Mesothelial cell of epicardium (in vitro differentiated cells): ENCODE measurements at places on chromosomes 3 and 15.

- no peak for DNase-seq
Observed at GRCh38 chr3:159616234-159616825, 372.3 kb upstream of the IL12A start.

GRCh38 chr3:30577788-30578187 is 28.6 kb upstream of the TGFBR2 start:
- no peak for DNase-seq

DNA sequence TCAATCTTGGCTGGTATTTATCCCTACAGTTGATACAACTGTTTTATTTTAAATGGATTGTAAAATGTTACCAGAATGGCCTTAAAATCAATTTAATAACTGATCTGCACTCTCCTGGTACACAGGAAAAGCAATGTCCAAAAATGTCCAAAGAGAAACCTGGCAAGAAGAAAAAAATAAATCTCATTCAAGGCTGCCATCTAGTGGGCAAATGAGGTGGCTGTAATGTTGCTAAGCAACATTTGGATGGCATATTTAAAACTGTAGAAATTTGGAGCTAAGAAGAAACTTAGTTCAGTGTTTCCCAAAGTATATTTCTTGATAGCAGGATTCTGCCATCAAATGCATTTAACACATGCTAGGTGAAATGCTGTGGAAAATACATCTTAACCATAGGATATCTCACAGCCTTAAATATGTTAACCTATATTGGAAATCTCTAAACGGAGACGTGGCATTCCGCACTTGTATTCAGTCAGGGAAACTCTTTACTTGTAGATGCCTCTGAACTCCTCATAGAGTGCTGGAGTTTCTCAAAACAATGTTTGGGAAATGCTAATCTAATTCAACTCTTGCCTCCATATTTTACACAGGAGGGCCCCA is 216.8 kb downstream of the ERC2 start:
- peak; percentile 53 for DNase-seq

- no peak for DNase-seq
Observed at GRCh38 chr15:43867096-43867495, 40.3 kb downstream of the WDR76 start.

- DNase-seq = no peak
Observed at GRCh38 chr3:66481071-66482017, 19.5 kb downstream of the LRIG1 start.

DNA sequence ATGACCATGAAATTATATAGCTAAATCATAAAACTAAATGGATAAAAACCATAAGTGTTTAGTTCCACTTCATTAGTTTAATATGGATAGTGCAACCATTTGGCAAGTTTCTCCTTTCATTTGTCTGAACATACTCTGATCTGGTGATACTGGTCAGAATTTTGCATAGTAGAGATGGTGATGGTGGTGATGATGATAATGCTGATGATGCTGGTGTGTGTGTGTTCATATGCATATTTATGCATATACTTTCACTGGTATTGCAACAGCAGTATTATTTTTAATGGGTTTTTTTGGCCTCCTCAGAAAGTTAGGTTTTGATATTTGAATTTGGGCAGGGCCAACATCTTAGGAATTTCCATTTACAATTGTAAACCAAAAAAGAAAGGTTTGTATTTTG is 76.4 kb downstream of the SLMAP start:
- no peak for DNase-seq

GRCh38 chr3:47011371-47011770 is 31.9 kb downstream of the NBEAL2 start:
- no peak for DNase-seq

DNA sequence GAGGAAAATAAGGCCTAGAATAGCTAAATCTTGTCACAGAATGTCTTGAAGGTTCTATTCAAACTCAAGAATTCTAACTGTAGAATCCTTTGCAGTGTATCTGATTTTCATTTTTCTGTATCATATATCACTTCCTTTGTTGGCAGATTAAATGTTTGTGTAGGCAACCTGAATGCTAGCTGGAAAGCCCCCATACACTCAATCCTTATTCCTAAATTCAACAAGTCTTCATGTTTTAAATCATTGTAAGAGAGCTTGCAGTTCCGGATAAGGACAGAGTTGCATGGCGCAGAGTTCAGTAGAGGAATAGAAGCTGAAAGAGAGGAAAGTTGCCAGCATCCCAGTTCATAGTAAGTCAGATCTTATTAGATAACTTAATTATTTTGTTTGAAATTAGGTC is 242.0 kb upstream of the SEMA6D start:
- no peak for DNase-seq

GRCh38 chr15:78421238-78421965 is 16.6 kb upstream of the IREB2 start:
- DNase-seq = no peak

- no peak for DNase-seq
Observed at GRCh38 chr3:10940106-10940505, 52.4 kb upstream of the SLC6A1 start.

GRCh38 chr3:81550415-81550814 is 211.0 kb downstream of the GBE1 start:
- DNase-seq = no peak

DNA sequence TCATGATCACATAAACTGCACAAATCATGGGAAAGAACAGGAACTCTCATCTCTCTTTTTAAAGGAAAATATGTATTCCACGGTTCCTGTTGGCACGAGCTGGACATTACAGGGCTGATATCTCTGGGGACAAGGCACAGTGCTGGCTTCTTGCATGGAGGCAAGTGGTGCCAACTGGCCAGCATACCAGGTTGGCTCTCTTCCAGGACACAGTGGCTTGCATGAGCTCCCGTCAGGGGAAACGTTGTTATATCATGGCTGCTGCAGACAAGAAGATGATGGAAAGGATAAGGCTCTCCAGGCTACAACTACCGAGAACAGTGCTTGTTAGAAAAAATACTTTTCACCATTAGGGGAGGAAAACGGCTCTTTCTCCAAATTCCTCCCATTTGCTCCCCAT is 283.9 kb downstream of the RORA start:
- DNase-seq = no peak

DNA sequence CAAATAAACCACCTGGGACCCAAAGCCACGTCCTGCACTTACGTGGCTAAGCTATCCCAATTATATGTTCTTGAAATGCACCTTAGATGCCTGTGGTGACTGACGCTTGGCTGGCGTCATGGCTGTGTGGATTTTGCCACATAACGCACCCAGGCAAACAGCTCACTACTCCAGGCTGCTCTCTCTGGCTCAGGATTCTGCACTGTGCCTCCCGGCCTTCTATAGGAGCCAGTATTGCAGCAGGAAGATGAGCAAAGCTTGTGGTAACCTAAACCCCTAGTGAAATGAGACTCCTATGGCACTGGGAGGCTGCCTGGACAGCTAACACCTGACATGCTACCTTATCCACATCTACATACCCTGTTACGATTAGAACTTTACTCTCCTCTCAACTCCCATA is 179.3 kb downstream of the THRB start:
- DNase-seq = no peak

DNA sequence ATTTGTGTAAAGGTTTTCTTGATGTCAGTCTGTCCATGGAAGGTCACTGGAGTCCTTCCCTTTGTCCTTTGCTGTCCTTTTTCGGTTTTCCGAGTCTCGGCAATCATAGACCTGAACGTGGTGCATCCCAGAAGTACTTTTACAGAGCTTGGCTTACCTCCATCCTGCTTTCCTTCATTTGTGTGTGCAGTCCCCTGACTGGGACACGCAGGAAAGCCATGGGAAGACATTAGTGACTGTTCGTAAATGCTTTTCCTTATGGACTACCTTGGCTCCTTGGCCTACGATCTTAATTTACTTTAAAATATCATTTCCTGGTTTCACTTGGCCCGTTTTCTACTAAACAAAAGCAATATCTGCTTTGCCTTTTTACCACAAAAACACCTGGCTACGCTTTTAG is 328.4 kb upstream of the RARB start:
- no peak for DNase-seq

DNA sequence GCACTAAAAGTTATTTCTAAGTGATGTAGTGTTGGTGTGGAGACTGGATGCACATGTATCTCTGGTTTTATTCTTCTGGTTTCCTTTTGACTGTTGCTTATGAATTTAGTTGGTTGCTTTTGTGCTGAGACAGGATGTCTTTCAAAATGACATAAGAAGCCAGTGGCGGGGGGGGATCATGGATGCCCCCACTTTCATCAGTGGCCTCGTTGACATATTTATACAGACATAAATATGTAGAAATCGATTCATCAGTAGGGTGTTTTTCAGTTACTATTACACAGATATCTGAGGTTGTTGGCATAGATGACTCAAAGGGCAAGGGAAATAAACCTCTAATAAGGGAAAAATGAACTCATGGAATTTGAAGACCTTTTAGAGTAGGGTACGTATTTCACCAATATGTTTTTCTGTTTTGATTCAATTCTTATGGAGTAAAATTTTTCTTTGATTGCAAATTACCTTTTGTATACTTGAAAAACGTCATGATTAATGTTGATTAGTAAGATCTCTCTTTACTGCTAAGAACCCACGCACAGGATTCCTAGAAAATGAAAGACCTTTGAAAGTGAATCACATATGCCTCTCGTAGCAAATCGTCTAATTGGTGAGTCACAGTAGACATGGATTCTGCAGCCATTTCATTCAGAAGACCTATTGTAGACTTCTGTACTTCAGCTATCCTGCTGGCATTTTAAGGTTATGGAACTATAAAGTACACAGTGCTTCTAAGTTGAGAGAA is 97.4 kb upstream of the RBMS3 start:
- no peak for DNase-seq

GRCh38 chr3:61687663-61688306 is 126.4 kb downstream of the PTPRG start:
- no peak for DNase-seq

GRCh38 chr3:195072916-195073564 is 197.9 kb downstream of the XXYLT1 start:
- no peak for DNase-seq

- DNase-seq = no peak
Observed at GRCh38 chr3:183809270-183809669, 16.1 kb downstream of the MAP6D1 start.

DNA sequence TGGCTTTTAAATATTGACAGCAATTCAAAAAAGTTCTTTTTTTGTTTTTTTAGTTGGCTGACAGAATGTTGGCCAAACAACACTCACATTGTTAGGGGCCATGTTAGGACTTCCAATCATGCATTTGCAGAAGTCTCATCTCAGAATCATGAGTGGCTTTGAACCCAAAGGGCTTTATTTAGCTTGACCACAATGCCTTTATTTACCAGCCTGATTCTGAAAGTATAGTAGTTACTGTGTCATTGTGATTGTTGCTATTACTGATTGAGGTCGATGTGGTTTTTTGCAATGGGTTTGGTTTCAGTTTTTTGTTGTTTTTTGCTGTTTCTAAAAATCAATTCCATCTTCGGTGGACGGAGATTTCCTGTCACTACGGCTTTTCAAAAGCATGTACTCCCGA is 7.2 kb downstream of the GLDN start:
- DNase-seq = no peak

DNA sequence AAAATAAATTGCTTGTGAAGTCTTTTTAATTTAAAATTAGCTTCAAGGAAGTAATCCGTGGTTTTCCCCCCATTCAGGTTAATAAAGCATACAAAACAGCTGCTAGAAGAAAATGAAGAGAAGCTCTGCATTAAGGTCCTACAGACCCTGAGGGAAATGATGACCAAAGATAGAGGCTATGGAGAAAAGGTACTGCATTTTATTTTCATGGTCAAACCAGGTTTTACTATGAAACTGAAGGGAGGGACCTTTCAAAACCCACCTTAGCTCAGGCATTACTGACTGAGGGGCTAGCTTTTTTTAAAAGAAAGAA is 218.5 kb downstream of the ITPR1 start:
- no peak for DNase-seq

DNA sequence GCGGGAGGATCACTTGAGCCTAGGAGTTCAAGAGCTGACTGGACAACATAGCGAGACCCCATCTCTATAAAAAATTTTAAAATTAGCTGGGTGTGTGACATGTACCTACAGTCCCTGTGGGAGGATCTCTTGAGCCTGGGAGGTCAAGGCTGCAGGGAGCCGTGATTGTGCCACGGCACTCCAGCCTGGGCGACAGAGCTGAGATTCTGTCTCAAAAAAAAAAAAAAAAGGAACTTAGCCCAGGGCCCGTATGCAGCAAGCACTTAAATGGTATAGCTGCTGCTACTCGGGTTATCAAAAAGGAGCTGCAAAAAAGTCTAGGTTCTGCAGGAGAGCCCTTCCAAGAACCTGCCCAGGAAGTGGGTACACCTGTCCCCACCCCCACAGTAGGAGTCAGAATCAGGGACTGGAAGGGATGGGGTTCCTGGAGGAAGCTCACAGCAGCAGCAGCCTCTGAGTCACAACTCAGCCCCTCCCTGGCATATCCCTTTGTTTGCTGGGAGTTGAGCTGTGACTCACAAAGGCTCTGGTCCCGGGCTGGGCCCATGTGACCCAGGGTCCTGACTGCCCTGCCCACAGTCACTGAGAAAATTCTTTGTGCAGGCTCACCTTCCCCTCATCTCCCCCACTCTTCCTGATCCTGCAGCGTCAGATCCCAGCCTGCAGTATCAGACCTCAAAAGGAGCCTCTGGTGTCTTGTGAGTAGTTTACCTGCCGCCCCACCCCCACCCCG is at the start of gene SPATA12:
Gene SPATA12 (plus strand): TSS at position 576 of the 733 bp plus-strand sequence. CDS start 13,031 bp downstream, outside the sequence.
- DNase-seq = no peak

DNA sequence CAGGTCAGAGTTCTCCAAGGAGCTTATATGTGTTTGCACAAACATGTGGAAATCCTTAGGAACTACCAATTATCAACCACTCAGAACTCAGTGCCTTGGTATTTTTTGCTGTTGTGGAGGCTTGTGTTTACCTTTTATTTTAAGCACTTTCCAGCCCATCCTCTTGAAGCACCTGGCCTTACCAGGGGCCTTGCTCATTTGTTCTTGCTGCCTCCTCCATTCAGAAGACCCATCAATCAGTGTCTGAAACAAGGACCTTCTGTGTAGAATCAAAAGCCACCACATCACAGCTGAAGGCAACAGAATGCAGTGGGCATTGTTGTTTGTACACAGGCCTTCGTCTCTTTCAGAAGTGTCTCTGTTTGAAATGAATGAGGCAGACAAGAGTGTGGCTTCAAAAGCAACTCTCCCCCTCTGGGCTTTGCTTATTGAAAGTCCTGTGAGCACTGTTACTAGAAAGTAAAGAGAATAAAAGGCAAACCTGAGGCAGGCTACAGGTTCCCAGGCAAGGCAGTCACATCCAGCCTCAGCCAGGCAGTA is 24.5 kb upstream of the LIPC start:
- no peak for DNase-seq
